ENCODE measurements at places on chromosomes 13 and 19.
A peak's percentile ranks its signal among the peaks of the same experiment; 100 is the strongest.

GRCh38 chr13:67200183-67200582 lies 30.0 kb downstream of the PCDH9 start:
- no peak for DNase-seq

- peak; percentile 75 for DNase-seq
These were observed at the start of gene DAZAP1 for GRCh38 chr19:1407528-1408299. TSS of gene DAZAP1 (plus strand) at chr19:1407586. CDS start at chr19:1407774, 188 bp downstream.

- no peak for DNase-seq
These were observed 341.3 kb downstream of the SPRY2 start for GRCh38 chr13:79999601-80000000.

- no peak for DNase-seq
These were observed 40.5 kb downstream of the USP12 start for GRCh38 chr13:27130979-27131623.

DNA sequence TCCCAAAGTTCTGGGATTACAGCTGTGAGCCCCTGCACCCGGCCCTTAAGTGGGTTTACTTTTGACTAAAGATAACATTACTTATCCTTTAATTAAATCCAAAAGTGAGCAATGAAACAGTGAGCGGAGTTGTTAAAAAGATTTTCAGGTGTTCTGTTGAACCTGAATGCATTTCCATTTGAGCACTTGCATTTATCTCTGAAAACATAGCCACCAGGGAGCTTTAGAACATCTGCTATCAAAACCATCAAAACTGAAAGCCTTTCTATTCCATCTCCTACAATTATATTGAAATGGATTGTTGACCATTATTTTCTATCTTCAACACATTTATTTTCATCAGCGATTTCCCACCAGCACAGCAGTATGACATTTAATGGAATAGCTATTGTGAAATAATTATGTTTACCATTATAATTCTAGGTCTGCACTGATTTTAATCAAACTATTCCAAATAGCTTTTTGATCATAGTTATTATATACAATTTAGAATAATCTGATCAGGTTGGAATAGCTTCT lies 269.0 kb downstream of the FGF14 start:
- DNase-seq: no peak
